ENCODE measurements at places on chromosomes 16 and 17.

DNA sequence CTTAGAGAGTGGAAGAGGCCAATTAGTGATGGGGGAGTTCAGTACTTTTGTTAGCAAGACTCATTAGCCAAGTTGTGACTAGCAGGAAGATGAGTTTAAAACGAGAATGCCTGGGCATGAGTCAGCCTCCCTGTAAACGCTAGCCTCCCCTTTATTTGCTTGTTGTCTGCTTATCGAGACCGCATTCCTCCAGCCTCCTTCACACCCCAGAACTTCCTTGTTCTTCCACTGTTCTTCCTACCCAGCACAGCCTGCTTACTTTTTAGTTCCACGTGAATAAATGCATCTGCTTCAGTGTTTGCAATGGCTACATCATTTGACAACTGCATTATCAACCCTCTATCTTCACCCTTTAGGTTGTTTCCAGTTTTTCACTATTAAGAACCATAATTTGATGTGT lies 20.2 kb upstream of the OR3A1 start:
- H3K4me1 ChIP-seq, result no peaks in the 10 kb centered on the region
- H3K27me3 ChIP-seq, result no peaks in the 10 kb centered on the region

GRCh38 chr17:77846531-77847085 lies 111.9 kb upstream of the TNRC6C start:
- no peak for DNase-seq
- H3K4me3 ChIP-seq, result no peak overlapping the region
- H3K4me1 ChIP-seq, result peaks cover 68% of the 10 kb centered on the region
- peak overlapping the region; percentile 45 for H3K27ac ChIP-seq
- H3K36me3 ChIP-seq, result no peaks in the 10 kb centered on the region

DNA sequence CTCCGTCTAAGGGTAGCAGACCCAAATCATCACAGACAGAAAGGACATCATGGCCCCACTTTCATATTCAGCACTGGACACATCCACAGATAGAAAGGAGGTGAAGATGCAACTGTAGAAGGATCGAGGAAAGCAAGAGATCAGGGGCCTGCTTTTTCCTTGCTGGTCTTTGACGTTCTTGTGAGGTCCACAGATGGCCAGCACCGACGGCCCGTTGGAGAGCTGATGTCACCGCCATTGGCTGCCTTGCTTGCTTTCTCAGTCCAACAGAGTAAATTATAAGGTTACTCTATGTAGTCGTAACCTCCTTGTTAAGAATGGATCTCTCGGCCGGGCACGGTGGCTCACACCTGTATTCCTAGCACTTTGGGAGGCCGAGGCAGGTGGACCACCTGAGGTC lies 5.1 kb upstream of the RBFOX3 start:
- DNase-seq, result no peak
- no peak overlapping the region for H3K4me3 ChIP-seq
- no peaks in the 10 kb centered on the region for H3K4me1 ChIP-seq
- peaks cover 27% of the 10 kb centered on the region for H3K27me3 ChIP-seq
- no peaks in the 10 kb centered on the region for H3K36me3 ChIP-seq
- H3K27ac ChIP-seq, result no peak overlapping the region

DNA sequence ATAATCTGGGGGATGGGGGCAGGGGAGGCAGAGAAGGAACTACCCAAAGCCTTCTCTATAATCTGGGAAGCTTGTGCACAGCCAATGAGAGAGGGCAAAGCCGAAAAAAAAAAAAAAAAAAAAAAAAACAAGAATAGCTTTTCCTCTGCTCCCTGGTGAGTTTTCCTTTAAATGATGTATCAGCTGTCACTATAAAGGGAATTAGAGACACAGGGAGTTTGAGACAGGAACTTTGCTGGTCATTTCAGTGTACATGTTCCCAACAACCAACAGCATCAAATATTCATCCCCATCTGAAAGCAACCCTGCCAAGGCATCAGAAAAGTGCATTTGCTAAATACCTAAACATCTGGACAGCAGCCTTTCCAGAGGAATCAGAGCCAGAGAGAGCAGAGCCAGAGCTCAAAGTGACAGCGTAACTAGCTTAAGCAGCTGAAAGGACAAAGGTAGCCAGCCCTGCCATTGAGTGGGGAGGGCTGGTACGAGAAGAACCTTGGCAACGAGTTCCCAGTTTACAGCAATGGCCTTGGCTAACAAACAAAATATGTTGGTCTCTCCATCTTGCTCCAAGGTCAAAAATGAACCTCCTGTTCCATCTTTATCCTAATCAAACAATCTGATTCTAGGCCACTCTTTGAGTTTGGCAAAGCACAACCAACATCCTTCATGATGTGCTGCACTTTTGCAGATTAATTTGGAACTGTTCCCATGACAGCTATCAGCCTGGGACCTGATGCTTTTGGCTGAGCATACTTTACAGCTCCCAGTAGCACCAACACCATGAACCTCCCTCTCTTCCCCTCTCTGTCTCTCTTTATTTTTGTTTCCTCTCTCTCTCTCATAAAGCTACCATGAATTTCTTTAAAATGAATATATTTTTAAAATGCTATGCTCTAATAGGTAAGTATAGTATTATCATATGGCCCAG lies 143.7 kb upstream of the GNAO1 start:
- no peaks in the 10 kb centered on the region for H3K4me1 ChIP-seq
- H3K36me3 ChIP-seq, result no peaks in the 10 kb centered on the region
- H3K27me3 ChIP-seq, result peaks cover 3% of the 10 kb centered on the region
- no peak overlapping the region for H3K4me3 ChIP-seq
- H3K27ac ChIP-seq, result no peak overlapping the region

- H3K4me1 ChIP-seq, result peaks cover 18% of the 10 kb centered on the region
- H3K27me3 ChIP-seq, result no peaks in the 10 kb centered on the region
- no peak for DNase-seq
- no peaks in the 10 kb centered on the region for H3K36me3 ChIP-seq
- no peak overlapping the region for H3K27ac ChIP-seq
- H3K4me3 ChIP-seq, result peak overlapping the region; percentile 5
These were observed 20.4 kb downstream of the KIAA0513 start for GRCh38 chr16:85047867-85048455.
